Amygdala (tissue), 56 donors: ENCODE measurements at places on chromosomes 7 and 10.
A peak's percentile ranks its signal among the peaks of the same experiment; 100 is the strongest.

DNA sequence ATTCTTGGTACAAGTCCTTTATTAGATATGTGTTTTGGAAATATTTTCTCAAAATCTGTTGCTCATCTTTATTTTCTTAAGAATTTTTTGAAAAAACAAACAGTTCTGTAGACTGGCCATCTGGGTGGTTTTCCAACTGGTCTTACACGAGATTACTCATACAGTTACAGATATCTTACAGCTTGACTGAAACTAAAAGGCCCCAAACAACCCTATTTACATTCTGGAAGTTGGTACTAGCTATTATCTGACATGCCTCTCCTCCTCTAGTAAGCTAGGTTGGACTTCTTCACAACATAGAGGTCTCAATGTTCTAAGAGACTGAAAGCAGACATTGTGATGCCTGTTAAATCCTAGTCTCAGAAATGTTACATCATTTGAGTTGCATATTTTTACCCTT lies 52.0 kb downstream of the ZNF22 start:
- no peak for DNase-seq

GRCh38 chr7:71766016-71766415 lies 634.1 kb downstream of the GALNT17 start:
- no peak for DNase-seq

DNA sequence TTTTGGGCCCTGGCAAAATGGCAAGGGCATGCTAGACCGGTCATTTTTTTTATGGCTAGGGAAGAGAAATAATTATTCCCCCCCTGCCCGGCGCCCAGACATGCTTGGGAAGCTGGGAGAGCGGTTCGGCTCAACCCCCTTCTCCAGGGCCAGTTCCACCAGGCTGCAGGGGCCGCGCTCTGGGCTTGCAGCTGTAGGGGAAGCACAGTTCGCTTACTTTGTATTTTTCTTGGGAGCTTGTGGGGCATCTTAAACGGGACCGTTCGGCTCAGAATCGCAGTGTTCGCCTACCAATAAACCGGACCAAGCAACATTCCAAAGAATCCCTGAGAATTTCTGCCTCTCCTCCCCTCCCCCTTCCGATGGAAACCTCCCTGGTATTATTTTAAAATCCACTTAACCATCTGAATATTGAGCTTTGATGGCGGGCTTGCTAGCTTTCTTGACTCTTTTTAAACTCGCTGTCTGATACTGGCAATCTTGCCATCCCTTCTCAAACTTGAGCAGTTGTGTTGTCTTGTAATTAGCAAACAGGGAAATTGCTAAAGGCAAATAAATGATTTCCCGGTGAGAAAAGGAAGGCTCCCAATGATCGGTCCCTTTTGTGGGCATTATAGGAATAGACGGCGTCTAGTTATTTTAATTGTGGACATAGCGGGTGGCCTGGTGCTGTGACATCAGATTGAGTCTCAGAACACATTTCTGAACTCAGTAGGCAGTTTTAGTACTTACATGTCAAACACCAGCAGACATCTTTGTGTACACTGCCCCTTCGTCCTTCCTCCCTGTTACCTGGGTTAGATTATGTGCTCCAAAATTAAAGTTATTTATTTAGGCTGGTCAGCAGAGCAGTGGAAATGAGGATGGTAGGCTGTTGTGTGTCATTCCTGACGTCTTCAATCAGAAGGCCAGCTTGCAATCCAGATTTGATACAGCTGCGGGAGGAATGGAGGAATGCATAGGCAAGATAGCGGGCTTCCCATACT lies 3.4 kb downstream of the TCF7L2 start:
- DNase-seq: no peak

- no peak for DNase-seq
Measured at GRCh38 chr7:29424984-29425309, 138.7 kb upstream of the PRR15 start.

DNA sequence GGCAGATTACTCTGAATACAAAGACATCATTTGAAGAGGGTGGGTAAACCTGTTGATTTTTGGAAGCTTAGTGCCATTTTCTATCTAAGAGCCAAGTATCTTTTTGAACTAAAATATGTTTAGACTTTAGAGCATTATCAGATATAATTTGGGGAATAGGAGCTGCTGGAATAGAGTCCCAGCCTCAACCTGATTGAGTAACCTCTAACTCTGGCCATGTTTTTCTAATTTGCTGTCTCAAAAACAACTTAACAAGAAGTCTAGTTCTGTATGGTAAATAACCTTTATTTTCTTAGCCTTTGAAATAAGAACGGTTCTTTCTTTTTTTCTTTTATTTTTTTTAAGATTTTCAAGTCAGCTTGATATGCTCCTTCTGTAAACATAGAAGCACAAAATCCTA lies 224.5 kb downstream of the DYNC1I1 start:
- DNase-seq: no peak

DNA sequence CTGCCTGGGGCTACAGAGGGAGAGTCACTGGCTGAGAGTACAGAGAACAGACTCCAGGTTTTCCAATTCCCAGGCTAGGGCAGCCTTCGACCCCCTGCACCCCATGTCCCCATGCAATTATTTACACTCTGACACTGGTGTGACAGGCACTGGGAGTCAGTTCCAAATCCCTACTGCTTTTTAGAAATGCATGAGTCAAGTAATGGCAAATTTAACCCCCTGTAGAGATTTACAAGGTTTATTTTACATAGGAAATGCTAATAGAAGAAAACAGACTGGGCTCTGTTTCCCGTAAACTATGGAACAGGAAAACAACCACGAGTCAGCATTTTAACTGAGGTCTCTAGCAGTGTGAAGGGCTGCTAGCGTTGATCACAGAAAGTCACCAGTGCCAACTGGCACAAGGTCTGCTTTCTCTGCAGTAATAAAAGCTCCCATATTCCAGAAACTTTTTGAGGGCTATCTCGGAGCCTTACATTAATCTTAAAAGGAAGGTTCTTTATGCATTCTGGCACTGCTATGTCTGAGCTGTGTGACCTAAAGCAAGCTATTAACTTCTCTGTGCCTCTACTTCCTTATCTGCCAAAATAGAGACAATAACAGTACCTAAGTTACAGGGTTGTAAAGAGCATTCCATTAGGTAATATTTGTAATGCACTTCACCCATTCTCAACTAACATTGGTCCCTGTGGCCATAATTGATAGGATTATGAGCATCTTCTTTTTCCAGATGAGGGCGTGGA lies 28.2 kb downstream of the NOD1 start:
- no peak for DNase-seq

- DNase-seq: peak; percentile 92
Measured at GRCh38 chr10:100286051-100287033, at the start of gene BLOC1S2. Gene BLOC1S2 (minus strand): TSS chr10:100286680. CDS start chr10:100286659, 21 bp downstream.

GRCh38 chr10:3911713-3912442 lies 126.9 kb upstream of the KLF6 start:
- no peak for DNase-seq

DNA sequence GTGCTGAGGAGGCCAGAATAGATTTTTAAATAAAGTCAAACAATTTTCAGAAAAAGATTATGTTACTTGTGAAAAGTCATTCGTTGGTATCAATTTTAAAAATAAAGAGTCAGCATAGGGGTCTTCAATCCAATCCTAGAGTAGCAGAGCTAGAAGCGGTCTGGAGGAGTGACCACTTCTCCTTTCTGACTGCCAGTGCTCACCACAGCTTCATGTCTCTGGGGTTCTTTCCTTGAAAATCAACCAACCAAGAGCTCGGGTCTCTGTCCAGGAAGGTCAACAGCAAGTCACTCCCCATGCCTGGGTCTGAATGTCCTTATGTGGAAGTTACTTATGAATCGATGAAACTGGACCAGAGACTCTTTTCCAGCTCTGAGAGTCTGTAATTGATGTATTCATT lies 14.3 kb downstream of the PTPRN2 start:
- DNase-seq: no peak

- DNase-seq: no peak
Measured at GRCh38 chr7:44059219-44060090, 5.9 kb downstream of the PGAM2 start.

DNA sequence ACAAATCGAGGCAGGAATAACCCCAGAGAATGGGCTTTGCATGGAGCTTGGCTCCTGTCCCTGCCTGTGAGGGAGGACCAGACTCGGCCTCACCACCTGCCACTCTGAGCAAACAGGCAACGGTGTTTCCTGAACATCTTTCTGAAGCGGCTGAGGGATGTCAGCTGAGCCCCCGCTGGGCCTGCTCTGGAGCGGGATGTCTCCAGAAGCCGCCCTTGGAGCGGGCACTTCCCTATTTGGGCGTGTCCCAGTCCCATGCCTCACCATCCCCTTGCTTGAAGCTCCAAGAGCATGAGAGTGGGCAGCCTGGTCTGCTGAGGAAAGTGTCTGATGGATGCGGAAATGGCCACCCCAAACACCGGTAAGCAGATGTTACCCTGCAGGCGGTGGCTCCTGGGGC lies 10.2 kb downstream of the ALKBH4 start:
- no peak for DNase-seq

- DNase-seq: no peak
Measured at GRCh38 chr7:2299870-2300512, 14.2 kb downstream of the SNX8 start.

- no peak for DNase-seq
Measured at GRCh38 chr10:80760914-80761371, 223.2 kb downstream of the SH2D4B start.

GRCh38 chr10:130871406-130871805 lies 440.1 kb downstream of the TCERG1L start:
- DNase-seq: no peak
